SW 1271 (cell line): ENCODE measurements at places on chromosomes 11 and 22.

DNA sequence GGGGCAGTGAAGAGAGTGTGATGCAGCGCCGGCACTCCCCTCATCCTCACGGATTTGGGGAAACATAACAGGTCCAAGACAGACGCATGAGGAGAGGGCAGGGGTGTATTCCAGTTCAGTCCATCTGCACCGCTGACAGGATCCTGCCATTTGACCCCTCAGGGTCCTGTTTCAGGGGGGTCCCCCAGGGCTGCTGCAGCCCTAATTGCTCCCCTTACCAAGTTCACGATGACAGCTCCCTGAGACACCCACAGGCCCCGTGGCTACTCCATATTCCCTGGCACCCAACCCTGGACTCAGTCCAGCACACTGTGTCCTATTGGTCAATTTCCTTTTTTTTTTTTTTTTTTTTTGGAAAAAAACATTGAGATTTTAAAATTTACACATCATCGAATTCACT is 41.5 kb downstream of the SHANK2 start:
- DNase-seq: no peak

DNA sequence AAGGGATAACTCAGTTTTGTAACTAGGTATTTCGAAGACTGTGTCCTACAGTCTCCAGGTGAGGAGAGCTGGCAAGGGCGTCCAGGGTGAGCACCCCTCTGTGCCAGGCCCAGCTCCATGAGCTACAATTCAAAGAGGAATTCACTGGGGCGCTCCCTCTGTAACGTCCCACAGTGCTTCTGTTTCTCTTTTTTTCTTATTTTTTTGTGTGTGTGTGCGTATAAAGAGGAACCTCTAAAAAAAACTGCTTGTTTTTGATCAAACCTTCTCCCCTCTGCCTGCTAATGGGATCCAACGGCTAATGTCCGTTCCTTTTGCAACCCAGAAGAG is 17.1 kb downstream of the ASCC2 start:
- DNase-seq: no peak

DNA sequence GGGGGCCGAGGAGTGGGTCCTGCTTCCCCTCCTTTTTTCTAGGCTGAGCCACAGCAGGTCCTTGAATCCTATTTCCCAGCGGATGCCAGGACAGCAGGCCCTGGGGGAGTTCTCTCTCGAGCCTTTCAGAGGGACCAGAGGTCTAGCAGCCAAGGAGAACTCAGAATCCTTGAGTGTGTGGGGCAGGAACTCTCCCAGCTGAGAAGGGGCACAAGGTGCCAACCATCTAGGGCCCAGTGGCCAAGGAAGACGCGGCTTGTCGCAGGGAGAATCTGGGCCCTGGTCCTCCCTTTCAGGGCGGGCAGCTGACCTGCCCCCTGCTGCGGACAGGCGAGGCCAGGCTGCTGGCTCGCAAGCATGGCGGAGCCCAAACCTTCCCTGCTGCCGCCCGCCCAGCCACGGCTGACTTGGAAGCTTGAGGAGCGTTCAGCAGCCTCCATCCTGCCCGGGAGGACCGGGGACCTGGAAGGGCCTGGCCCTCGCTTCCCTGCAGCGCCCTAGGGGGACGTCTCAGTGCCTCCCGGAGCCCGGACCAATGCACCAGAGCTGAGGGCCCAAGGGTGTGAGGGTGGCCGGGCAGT is 972 bp upstream of the TSSC4 start:
- no peak for DNase-seq

- no peak for DNase-seq
These were observed 18.7 kb downstream of the SYNGR1 start for GRCh38 chr22:39368461-39368911.

GRCh38 chr11:61354208-61354607 is 7.5 kb downstream of the CYB561A3 start:
- no peak for DNase-seq

GRCh38 chr22:39646398-39647063 is 76.0 kb downstream of the CACNA1I start:
- no peak for DNase-seq

DNA sequence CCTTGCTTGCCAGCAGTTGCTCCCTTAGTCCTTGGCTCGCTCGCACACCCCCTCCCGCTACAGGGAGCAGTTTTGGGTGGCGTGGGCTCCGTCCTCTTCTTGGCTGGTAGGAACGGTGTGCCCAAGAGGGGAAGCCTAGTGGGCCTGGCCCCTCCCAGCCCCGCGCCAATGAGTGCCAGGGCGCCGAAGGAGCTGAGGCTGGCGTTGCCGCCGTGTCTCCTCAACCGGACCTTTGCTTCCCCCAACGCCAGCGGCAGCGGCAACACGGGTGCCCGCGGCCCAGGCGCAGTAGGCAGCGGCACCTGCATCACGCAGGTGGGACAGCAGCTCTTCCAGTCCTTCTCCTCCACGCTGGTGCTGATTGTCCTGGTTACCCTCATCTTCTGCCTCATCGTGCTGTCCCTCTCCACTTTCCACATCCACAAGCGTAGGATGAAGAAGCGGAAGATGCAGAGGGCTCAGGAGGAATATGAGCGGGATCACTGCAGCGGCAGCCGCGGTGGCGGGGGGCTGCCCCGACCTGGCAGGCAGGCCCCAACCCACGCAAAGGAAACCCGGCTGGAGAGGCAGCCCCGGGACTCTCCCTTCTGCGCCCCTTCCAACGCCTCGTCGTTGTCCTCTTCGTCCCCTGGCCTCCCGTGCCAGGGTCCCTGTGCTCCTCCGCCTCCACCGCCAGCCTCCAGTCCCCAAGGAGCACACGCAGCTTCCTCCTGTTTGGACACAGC is 1.6 kb downstream of the C11orf87 start:
- DNase-seq: no peak

DNA sequence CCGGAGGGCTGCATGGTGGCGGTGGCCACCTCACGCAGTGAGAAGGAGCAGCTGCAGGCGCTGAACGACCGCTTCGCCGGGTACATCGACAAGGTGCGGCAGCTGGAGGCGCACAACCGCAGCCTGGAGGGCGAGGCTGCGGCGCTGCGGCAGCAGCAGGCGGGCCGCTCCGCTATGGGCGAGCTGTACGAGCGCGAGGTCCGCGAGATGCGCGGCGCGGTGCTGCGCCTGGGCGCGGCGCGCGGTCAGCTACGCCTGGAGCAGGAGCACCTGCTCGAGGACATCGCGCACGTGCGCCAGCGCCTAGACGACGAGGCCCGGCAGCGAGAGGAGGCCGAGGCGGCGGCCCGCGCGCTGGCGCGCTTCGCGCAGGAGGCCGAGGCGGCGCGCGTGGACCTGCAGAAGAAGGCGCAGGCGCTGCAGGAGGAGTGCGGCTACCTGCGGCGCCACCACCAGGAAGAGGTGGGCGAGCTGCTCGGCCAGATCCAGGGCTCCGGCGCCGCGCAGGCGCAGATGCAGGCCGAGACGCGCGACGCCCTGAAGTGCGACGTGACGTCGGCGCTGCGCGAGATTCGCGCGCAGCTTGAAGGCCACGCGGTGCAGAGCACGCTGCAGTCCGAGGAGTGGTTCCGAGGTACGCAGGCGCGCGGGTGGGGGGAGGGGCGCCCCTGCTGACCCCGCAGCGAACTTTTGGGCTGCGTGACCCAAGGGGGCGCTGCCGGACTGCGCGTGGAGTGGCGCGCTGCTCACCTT is 670 bp downstream of the NEFH start:
- DNase-seq: no peak

GRCh38 chr11:31780078-31780477 is 31.0 kb downstream of the PAX6 start:
- DNase-seq: no peak

- no peak for DNase-seq
These were observed 154.4 kb upstream of the FAT3 start for GRCh38 chr11:92070026-92070889.

- DNase-seq: no peak
These were observed 115.3 kb upstream of the TBCEL start for GRCh38 chr11:120908461-120909181.

- no peak for DNase-seq
These were observed 113.1 kb downstream of the CADM1 start for GRCh38 chr11:115391160-115391559.

- DNase-seq: no peak
These were observed 163.8 kb downstream of the CHST1 start for GRCh38 chr11:45501392-45502225.

GRCh38 chr22:44126807-44127206 is 53.9 kb upstream of the PARVG start:
- DNase-seq: no peak

DNA sequence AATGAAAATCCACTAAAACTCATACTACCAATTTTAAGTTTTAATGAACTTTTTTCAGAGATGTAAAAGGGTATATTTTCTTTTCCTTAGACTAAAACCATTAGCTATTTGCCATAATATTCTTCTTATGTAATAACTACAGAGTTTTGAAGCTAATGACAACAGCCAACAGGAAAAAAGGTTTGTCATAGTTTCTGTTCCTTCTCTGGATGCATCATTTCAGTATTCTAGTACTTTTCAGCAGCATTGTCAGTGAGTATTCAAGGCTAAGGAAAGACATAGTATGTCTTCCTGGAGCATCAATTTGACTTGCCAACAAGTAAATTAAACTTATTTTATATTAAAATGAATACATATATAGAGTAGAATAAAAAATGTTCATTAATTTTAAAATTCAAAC is 166.0 kb downstream of the METTL15 start:
- no peak for DNase-seq

DNA sequence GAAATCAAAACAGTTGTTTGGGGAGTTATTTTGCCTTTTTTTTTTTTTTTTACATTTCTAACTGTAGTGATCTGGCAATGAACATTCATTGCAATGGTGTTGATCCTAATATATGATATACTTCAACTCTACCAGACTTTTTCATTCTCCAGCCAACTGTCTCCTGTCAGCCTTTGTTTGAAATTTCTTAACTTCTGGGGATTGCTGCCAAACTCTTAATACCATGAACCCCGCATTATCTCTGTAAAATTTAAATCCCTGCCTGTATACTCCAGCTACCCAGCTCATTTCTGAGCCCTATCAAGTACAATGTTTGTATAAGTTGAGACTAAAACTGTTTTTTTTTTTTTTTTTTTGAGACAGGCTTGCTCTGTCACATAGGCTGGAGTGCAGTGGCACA is 280.7 kb downstream of the TTC28 start:
- no peak for DNase-seq

- no peak for DNase-seq
These were observed 66.9 kb upstream of the RRM1 start for GRCh38 chr11:4027746-4028145.

DNA sequence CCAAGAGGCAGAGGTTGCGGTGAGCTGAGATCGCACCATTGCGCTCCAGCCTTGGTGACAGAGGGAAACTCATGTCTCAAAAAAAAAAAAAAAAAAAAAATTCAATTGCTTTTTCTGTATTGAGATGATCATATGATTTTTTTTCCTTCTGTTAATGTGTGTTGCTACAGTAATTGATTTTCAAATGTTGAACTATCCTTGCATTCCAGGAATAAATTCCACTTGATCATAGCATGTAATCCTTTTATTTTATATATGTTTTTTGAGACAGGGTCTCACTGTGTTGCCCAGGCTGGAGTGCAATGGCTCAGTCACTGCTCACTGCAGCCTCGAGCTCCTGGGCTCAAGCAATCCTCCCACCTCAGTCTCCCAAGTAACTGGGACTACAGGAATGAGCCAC is 33.3 kb downstream of the MOV10L1 start:
- DNase-seq: no peak

GRCh38 chr11:38219636-38220035 is 1621.6 kb upstream of the RAG2 start:
- no peak for DNase-seq

DNA sequence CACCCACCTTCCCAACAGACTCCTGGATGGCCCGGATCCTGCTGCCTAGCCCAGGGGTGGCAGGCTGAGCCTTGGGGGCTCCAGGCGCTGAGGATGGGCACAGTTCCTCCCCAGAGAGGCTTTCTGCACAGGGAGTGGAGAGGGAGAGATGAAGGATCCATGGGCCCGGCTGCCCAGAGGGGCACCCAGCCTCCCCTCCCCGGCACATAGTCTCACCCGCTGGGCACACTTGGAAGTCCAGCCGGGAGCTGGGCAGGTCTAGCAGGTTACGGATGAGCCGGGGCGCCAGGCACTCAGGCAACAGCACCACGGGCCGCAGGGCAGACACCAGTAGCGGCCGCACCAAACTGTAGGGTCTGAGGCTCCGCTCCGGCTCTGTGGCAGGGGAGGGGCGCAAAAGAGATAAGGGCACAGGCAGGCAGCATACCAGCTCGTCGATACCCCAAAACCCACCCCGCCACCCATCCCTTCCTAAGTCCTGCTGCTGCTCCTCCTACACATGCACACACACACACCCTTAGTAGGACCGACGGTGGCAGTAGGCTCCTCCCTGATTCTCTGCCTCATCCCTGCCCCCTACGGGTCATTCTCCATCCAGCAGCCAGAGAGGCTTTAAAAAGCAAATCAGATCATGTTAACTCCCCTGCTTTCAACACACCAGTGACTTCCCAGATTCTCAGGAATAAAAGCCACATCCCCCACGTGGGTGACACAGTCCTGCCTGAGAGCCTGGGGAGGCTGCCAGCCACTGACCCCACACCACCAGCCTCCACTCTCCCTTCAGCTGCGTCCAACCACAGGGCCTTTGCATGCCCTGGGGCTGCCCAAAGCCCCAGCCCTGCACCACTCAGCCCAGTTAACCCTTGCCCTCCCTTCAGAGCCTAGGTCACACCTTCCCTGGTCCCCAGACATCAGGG is 6.5 kb upstream of the MFNG start:
- peak; percentile 42 for DNase-seq
